ENCODE measurements at places on chromosomes 3 and 15.

GRCh38 chr15:64751464-64751863, 23.9 kb downstream of the RBPMS2 start:
- DNase-seq = no peak

- no peak for DNase-seq
These were observed 40.8 kb upstream of the LRTM1 start for GRCh38 chr3:54968546-54969172.

DNA sequence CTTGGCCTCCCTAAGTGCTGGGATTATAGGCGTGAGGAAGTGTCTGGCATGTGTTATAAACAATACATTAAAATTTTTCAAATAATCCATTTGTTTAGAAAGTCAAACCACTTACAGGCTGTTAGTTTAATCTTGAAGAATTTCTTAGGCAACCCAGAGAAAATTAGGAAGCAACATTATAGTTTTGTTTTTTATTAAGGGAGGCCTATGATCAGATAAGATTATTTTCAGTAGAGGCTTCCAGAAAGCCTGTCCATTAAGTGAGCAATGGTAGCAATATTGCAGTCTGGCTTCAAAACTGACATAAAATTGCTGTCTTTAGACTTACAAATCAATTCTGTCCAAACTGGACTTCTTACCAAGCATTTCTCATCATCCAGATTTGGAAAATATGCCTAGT, 49.6 kb downstream of the CD47 start:
- DNase-seq = no peak

DNA sequence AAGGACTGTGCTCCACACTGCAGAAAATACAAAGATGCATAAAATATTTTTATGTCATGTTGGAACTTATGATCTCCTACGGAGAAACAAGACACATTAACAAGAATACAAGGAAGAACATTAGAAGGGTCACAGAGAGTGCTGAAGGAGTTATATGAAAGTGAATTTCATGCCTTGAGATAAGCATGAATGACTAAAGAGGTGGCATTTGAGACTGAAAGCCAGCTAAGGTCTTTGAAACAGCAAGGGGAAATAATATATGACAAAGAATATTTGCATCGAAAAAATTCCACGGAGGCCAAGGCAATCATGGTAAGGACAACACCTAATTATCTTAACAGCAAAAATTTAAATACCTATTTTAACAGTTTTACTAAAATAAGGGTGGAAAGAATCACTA, 12.5 kb downstream of the GSK3B start:
- DNase-seq = no peak

- DNase-seq = no peak
These were observed 254.1 kb upstream of the C2CD4B start for GRCh38 chr15:62419192-62419591.

DNA sequence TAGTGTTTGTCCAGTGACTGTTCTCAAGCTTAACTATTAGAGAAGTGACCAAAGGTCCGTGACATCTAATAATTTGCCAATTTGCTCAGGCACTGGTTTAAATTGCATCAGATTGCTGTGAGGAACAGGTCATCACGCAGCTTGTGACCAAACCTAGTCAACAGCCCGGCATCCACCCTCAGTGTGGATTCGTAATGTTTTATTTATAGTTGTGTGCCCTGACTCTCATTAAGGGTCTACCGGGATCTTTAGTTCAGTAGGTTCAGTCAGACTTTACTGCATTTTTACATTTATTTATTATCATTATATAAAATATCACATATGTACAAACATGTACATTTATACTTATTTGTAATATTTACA, 46.4 kb upstream of the PGPEP1L start:
- no peak for DNase-seq

- DNase-seq = peak; percentile 46
These were observed 9.4 kb upstream of the RPL24 start for GRCh38 chr3:101695779-101696372.

GRCh38 chr3:56622381-56622780, 60.7 kb downstream of the TASOR start:
- DNase-seq = no peak

- no peak for DNase-seq
These were observed 19.8 kb upstream of the LOXL1 start for GRCh38 chr15:73906346-73907034.

DNA sequence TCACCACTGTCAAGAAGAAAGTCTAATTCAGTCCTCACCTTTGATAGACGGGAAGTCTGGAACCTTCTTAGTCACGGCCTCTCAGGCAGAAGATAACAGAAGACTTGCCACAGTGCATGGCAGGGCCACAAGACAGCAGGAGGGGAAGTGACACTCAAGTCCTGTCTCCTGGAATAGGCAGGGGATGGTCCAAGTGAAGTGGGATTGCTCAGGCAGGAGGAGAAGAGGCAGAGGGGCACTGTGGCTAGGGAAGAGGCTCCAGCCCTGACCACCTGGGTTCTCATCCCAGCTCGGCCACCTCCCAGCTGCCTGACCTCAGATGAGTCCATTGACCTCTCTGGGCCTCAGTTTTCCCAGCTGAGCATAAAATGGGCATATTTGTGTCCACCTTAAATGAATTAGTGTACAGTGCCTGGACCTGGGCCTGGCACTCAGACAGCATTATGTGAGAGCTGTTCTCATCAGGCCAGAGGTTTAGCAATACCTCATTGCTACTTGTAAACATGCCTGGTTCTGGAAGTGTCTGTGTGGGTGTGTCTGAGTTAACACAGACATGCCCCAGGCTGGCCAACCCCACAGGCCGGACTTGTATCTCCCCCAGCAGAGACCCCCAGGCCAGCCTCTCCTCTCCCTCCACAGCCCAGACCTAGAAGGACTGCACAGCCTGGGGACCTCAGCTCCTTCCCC, 11.5 kb upstream of the PCSK6 start:
- DNase-seq = no peak

DNA sequence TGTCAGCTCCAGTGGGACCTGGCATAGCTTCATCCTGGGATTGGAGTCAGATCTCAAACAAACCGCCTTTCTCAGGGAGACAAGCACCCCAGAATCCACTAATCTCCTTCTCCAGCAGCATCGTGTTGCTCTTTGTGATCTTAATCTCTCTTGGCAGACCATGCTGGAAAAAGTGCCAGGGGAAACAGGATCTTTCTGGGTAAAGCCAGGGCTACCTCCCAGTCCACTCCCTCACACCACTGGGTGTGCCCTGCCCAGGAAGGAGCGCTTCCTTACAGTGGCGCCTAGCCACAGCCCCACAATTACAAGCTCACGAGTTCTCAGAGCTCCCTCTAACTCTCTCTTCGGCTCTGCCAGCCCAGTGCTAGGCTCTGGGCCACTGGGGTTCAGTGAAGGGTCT, 32.2 kb downstream of the RPLP1 start:
- no peak for DNase-seq

- no peak for DNase-seq
These were observed 7.0 kb downstream of the MELTF start for GRCh38 chr3:197022405-197023231.

GRCh38 chr3:38036286-38036685, 2.7 kb upstream of the DLEC1 start:
- no peak for DNase-seq

DNA sequence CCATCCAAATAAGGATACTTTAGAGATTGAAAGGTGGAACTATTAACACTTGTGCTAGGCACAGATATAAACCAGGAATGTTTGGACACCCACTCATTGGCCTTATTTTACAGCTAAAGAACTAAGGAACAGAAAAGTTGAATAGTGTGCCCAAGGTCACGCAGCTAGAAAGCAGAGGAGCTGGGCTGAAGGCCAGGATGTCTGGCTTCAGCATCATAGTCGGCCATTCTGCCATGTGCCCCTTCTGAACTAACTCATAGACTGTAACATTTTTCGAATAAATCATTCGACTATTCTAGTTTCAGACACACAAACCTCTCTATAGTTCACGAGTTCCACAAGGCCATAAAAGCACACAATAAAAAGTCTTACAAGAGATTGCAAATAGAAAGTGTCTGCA, 71.1 kb downstream of the SUMF1 start:
- DNase-seq = no peak

GRCh38 chr3:122356402-122356801, 26.6 kb downstream of the MIX23 start:
- DNase-seq = no peak

- no peak for DNase-seq
These were observed 18.0 kb downstream of the NIT2 start for GRCh38 chr3:100352296-100353231.

- no peak for DNase-seq
These were observed 8.5 kb downstream of the CRBN start for GRCh38 chr3:3170998-3171397.

- DNase-seq = no peak
These were observed 10.8 kb downstream of the MINAR1 start for GRCh38 chr15:79442911-79443310.

DNA sequence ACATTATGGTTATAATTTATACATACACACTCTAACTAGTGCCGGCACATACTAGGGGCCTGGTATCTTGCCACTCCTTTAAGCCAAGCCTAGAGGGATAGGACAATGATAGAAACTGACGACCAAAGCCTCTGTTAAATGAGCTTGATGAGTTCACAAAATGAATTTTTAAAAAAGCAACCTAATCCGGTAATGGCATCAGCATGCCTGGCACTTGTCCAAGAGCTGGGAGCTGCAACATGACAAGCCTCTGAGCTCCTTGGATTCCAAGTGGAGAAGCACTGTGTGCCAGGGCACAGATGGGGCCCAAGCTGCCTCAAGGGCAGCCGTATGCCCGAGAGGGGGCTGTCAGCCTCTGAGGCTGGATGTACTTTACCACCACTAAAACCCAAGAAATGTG, 9.7 kb downstream of the ETV5 start:
- DNase-seq = no peak

DNA sequence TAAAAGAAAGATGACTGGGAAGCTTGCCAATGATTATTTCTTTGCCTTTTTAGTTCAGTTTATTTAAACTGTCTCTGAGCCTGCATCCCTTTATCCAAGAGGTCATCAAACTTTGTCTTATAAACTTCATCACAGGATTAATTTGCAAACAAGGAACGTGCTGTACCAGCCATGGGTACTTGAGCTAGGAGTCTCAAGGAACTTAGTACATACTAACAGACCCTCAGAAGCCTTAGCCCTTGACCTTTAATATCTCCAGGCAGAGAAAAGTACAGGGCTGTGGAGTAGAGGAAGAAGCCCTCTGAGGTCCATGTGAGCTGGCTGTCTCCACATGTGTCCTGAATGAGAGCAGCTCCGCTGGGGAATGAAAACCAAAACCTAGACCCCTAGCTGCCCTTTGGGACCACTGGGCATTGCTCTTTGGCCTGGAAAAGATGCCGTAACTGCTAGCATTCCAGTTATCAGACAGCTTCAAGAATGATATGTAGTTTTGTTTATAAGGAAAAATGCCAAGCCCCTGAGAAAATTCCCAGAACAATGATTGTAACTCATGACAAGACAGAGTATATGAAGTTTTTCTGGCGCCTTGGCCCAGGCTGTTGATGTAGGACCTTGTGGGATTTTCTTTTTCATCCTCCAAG, 92.1 kb downstream of the ASB7 start:
- no peak for DNase-seq

- no peak for DNase-seq
These were observed 107.7 kb upstream of the PLSCR5 start for GRCh38 chr3:146712806-146713205.

DNA sequence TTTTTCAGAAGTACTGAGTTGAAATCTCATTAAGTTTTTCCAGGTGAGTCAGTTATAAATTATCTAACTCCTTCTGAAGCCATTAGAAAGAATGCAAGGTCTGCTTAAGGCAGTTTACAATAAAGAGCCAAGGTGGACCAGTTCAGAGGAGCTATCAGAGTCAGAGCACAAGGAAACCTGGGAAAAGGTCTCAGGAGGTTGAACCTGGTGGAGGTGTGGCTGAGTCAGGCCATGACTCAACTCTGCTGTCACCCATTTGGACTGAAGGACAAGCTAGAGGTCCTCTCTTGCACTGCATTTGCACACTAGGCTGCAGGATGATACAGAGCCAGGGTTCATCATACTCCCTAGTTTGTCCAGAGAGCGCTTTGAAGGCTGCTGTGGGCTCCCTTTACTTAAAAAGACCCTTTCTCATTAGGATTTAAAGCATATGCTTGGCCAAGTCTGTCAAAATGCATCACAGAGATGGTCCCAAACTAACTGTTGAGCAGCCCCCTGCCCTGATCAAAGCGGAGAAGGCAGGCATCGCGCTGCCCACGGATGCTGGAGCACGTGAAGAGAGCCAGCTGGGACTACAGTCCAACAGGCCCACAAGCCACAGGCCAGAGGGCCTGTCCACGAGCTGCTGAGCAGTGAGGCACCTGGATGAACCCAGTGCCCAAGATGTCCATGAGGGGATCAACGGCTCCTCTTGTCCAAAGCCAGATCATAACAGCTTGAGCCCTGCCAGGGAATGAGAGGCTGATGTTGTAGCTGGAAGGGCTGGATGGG, 26.0 kb upstream of the MRPS22 start:
- DNase-seq = no peak

- no peak for DNase-seq
These were observed 1.2 kb downstream of the SNX22 start for GRCh38 chr15:64152507-64153387.

- DNase-seq = no peak
These were observed 27.3 kb upstream of the MBNL1 start for GRCh38 chr3:152241142-152242017.

DNA sequence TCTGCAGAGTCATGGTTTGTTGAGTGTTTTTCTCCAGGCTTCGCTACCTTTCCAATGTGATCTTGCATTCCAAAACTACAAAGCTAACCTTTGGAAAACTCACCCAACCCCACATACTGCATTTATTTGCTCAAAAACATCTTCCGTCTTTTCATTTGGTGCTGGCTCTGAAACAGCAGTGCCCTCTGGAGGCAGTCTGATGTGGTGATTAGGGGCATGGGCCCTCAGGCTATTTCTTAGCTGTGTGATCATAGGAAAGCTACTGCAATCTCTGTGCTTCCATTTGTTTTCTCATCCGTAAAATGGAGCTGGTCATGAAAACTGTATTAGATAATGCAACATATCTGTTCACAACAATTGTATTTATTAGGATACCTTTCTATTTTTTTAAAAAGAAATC, 47.0 kb downstream of the MTHFS start:
- no peak for DNase-seq

DNA sequence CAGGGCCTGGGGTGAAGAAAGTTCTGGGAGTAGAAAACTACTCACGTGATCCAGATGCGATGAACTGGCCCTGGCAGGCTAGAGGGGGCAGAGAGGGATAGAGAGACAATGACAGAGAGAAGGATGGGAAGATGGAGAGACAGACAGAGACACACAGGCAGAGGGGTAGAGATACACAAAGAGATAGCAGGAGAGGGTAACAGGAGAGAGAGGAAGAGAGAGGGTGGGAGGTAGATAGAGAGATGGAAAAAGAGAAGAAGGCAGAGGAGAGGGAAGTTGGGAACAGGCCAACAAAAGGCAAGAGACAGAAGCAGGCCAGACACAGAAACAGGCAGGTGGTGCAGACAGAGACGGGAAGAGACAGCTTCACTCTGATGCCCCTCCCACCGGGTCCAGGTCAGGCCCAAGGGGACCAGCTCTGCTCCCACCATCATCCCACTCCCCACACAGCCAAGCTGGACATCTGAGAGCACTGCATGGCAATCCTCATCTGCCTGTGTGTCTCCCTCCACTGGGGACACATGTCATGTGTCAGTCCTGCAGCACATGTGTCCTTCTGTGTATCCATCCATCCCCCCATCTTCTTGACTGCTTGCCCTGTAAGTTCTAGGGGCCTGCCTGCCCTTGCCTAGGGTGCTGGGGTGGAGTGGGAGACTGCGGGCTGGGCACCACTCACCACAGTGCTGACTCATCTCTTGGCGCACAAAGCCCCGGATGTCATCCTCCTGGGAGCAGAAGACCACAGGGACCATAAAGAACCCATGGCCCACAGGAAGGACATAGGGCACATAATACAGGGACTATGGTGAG, 2.2 kb upstream of the UCN2 start:
- no peak for DNase-seq

GRCh38 chr3:56347219-56347871, 120.9 kb downstream of the ERC2 start:
- DNase-seq = peak; percentile 28
